ENCODE measurements at places on chromosomes 4 and X. TPM values are rescaled to one million over a fixed set of nuclear protein-coding genes. Genes with fewer than 3 reads are reported as not detected.

The SH3D19 gene
- total RNA-seq = 21.4 TPM

- no peak for DNase-seq
These were observed 73.3 kb downstream of the NCAPG start for GRCh38 chr4:17884063-17884462.

DNA sequence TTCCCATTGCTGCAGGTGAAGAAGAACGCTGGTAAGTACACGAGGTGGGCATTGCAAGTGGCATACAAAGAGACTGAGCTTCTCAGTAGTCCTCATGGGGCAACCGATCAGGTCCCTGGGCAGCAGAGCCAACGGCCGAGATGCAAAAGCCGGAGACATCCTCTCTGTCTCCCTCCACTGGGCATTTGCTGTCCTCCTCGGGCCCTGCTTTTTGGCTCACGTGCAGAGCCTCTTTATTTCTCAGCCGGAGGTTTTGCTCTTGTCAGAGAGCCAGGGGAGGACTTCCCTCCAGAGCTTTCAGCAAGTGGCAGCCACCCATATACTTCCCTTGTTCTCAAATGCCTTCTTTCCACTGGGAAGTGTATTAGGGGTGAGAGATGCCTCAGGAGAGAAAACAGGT is 18.0 kb downstream of the STARD8 start:
- DNase-seq = no peak

The ZDHHC15 gene
- 1.1 TPM for total RNA-seq

- no peak for DNase-seq
These were observed 35.3 kb upstream of the JADE3 start for GRCh38 chrX:46876901-46877300.

- DNase-seq = no peak
These were observed 90.0 kb upstream of the AFAP1 start for GRCh38 chr4:8029689-8030088.

GRCh38 chr4:27161191-27161590 is 300.6 kb downstream of the STIM2 start:
- DNase-seq = no peak

GRCh38 chrX:8284131-8284530 is 113.1 kb upstream of the VCX2 start:
- DNase-seq = peak; percentile 58

The DIPK2B gene
- total RNA-seq = not detected

GRCh38 chr4:39045827-39046221 is 13.6 kb upstream of the TMEM156 start:
- no peak for DNase-seq

GRCh38 chr4:3689576-3690550 is 76.3 kb upstream of the ADRA2C start:
- no peak for DNase-seq

- no peak for DNase-seq
These were observed 77.9 kb downstream of the CLNK start for GRCh38 chr4:10606483-10607155.

GRCh38 chr4:36399762-36400353 is 118.4 kb downstream of the DTHD1 start:
- no peak for DNase-seq

- DNase-seq = no peak
These were observed 12.2 kb upstream of the TMEM164 start for GRCh38 chrX:109990582-109991276.

DNA sequence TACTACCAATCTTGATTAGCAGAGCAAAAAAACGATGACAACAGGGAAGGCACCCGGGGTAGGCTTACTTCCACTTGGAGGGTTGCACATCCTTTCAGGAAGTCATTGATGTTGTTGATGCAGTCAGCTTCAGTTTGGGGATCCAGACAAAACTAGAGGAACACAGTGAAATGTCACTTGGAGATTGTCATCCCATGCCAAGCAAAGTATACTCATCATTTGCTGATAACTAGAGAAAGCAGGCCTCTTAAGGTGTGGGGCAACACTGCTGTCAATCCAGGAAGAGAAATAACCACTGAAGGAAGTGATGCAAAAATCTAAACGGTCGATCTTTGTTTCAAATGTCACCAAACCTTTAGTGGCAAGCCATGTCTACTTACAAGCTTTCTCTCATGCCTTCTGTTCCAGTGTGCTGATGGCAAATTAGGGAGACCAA is 1.4 kb downstream of the ARHGEF6 start:
- no peak for DNase-seq

The TRPC5OS gene
- total RNA-seq = not detected

DNA sequence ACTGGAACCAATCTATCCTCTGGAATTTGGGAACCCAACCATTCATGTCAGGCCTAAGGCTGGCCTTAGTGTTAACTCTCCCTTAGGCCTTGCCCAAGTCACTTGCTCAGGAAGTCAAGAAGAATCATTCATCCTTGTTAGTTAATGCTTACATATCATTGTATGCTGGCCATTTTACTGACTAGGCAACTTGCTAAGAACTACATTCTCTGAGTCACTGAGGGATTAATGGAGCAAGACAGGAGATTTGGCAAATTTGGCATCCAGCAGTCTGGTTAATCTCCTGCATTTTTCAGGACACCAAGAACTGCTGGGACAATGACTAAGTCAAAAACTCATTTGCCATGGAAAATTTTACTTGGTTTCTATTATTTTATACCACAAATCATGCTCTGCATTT is 115.8 kb upstream of the DDIT4L start:
- DNase-seq = peak; percentile 77

The CFP gene
- 0.06 TPM for total RNA-seq

GRCh38 chr4:1215141-1216075 is 33.5 kb downstream of the CTBP1 start:
- no peak for DNase-seq

The AWAT2 gene
- total RNA-seq = not detected

DNA sequence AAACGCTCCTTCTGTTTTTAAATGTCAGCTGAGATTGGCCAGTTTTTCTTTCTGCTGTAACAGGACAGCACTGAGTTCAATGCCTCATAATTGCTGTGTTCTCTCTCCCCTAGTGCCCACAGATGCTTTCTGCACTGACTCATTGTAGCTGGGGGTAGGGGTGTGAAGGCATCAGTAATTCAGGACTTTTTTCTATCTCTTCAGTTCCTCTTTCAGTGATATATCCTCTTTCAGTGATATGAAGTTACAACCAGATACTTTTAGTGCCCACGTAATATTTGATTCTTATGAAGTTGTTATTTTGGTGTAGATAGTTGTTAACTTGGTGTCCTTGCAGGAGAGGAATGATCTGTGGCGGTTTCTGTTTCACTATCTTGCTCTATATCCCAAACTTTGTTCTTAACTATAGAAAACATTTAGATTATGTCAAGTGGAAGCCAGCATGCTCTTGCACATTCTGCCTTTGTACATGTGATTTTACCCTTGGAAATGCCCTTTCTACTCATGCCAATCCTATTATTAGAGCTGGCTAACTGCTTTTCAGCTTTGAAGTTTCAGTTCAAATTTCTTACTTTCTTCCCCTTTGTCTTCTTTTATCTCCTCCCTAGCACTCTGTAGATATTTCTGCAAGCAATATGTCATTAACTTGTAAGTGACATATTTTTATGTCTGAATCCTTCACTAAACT is 1258.4 kb downstream of the FAM133A start:
- no peak for DNase-seq

The IL21 gene
- total RNA-seq = not detected

Data from epithelial cell of proximal tubule (primary cell).